A172 (cell line): ENCODE measurements at places on chromosomes 4 and X.

GRCh38 chr4:151887031-151887815 lies 126.4 kb upstream of the GATB start:
- peak; percentile 78 for DNase-seq

GRCh38 chr4:109976189-109976588 lies 63.5 kb downstream of the EGF start:
- DNase-seq = no peak

GRCh38 chr4:41213625-41214135 lies 662 bp downstream of the APBB2 start:
- DNase-seq = no peak

GRCh38 chr4:7649741-7650531 lies 215.2 kb upstream of the PSAPL1 start:
- peak; percentile 98 for DNase-seq

GRCh38 chrX:124641737-124642491 lies 295.6 kb downstream of the SH2D1A start:
- DNase-seq = no peak

- DNase-seq = no peak
Observed at GRCh38 chr4:140195806-140196205, 41.8 kb upstream of the MAML3 start.

DNA sequence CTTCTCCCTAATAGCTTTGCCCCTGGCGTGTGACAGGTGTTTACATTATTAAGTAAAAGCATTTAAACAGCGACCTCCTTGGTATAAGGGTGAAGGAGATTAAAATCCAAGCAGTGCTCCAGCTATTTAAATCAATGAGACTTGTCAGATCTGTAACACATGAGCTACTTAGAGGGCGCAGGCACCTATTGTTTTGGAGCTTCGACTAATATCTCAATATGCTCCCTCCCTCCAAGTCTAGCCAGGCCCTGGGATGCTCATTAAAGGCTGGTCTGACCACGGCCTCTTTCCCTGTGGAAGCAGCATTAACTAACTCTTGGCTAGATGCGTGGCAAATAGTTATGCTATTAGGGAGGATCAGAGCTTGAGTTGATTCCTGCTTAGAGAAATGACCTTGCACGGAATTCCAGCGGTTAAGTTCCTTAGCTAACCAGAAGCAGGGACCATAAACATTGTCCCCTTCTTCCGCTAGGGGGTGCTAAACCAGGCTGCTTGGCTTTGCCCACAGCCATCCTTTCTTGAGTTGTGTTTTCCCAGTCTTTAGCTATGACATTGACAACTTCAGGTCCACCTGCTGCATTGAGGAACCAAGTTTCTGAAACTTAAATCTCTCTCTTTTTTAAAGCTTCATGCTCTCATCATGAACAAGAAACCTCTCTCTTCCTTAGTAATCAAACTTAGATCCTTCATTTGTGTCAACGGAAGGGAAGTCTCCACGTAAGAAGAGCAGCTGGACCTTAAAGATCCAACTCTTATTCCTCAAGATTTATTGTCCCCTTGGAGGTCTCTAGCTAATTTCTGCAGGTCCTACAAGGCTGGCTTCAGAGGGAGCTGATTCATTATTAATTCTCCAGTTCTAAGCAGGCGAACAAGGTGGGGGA lies 80.7 kb upstream of the IGFBP7 start:
- peak; percentile 16 for DNase-seq

DNA sequence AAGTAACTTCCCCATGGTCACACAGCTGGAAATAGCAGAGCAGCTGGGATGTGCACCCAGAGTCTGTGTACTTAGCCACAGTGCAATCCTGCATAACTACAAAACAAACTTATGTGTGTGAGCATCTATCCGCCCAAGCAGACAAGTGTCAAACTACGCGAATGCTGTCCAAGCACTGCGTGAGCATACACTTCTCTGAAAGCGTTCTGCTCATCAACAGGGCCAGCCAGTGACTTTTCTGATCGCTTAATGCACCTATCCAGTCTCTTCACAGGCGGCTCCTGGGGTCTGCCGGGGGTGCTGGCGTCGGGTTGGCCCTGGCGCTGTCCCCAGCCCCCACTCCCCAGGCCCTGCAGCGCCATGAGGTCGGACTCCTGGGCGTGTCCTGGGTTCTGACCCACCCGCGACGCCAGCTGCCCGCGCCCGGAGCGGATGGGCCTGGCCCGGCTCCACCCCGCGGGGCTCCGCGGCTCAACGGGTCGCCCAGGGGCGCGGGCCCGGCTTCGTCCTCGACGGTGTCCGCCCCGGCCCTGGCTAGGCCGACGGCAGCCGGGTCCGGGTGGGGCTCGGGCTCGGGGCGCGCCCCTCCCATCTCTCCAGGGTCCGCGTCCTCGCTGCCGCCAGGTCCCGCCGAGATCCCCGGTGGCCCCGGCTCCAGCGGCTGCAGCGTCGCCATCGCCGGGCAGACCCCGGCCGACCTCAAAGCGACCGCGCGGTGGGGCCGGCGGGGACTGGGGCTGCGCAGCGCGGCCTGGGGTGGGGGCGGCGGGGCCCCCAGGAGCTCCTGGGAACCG lies 1.3 kb upstream of the ZNF141 start:
- no peak for DNase-seq

- DNase-seq = no peak
Observed at GRCh38 chr4:114866901-114867670, 246.3 kb downstream of the NDST4 start.

DNA sequence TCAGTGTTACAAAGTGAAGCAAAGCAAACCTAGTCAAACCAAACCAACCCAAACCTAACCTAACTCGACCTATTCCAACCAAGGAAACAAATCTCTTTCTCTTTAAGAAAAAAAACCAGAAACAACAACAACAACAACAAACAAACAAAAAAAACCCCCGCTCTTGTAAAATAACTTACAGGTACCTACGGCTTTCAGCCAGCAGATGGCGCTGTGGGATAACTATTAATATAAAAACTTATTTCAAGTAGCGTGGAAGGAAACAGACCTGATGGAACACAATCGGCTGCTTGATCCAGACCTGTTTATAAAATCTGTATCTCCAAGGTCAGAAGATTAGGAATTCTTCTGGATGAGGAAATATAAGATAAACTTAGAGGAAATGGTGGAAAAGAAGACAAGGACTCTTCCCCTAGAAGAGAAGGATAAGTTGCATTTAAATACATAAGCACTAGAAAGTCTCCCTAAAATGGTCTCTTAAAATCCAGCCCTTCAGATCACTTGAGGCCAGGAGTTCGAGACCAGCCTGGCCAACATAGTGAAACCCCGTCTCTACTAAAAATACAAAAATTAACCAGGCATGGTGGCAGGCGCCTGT lies 34.4 kb upstream of the CDKL5 start:
- DNase-seq = peak; percentile 51

DNA sequence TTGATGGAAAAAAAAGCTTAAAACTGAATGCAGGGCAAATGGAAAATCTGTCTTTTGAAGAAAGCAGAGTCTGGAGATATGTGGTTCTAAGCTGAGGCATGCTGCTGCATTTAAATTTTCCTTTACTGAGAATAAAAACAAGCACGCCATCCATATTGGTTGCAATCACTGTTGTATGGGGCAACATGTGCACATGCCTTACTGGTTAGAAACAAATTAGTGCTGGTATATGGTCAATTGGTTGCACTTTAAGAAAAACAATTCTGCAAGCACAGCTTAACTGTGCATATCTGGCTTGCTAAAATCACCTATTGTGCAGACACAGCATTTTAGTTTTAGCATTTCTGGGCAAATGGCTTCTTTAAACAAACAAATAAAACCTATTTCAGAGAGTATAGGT lies 239.1 kb downstream of the NDST4 start:
- no peak for DNase-seq

DNA sequence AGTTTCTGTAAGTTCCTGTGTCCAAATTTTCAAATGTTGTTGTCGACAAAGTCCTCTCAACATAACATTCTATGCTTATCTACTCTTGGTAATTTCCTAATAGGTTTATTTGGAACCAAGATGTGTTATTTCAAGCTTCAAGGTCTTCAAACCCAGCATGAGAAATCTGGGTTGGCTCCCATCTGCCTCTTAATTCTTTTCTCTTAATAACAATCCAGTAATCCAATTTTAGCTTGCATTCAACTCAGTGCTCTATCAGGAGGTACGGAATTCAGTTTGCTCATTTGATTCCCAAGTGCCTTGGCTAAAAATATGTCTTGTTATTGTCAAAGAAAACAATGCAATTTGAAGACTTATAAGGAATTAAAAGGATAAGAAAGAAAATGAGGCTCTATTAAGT lies 235.5 kb upstream of the MID1 start:
- DNase-seq = no peak

GRCh38 chr4:67483868-67484602 lies 61.3 kb downstream of the CENPC start:
- DNase-seq = peak; percentile 2

DNA sequence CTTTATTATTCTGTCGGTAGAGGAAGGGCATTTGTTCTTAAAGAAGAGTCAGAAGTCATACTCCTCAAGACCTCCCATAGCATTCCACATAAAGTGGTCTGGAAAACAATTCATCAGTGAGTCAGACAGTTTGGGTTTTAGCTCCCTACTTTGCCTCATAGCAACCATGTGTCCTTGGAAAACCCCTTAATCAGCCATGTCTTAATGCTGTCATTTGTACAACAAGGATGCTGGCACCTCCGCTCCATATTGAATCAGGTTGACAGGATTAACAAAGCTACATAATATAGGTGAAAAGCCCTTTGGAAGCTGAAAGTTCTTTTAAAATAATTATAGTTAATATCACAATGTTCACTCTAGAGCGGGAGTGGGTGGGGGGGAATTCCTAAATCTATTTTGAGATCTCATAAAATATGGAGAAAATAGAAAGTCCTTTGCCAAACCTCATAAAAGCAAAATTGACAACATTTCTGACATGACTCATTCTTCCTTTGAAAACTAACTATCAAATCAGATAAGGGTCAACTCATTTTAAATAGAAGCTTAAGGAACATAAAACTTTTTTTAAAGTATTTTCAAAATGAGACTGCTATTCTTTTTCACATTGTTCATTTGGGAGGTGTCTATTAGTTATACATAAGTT lies 37.3 kb upstream of the GUCY1A1 start:
- peak; percentile 75 for DNase-seq

GRCh38 chr4:110484767-110485166 lies 8.8 kb downstream of the ENPEP start:
- DNase-seq = peak; percentile 46

DNA sequence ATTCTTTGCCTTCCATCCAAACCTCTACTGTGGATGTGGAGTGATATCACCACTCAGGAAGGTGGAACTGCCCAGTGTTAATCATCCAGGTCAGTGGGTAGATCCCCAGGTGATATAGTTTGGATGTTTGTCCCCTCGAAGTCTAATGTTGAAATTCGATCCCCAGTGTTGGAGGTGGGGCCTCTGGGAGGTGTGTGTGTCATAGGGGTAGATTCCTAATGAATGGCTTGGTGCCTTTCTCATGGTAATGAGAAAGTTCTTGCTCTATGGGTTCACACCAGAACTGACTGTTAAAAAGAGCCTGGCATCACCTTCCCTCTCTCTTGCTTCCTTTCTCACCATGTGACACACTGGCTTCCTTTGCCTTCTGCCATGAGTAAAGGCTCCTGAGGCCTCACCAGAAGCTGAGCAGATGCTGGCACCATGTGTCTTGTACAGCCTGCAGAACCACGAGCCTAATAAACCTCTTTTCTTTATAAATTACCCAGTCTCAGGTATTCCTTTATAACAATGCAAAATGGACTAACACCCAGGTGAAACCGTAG lies 6.8 kb upstream of the SOWAHB start:
- no peak for DNase-seq

- peak; percentile 89 for DNase-seq
Observed at GRCh38 chr4:184417802-184418511, 56.4 kb downstream of the IRF2 start.

- no peak for DNase-seq
Observed at GRCh38 chr4:155735496-155735895, 23.3 kb upstream of the GUCY1B1 start.

DNA sequence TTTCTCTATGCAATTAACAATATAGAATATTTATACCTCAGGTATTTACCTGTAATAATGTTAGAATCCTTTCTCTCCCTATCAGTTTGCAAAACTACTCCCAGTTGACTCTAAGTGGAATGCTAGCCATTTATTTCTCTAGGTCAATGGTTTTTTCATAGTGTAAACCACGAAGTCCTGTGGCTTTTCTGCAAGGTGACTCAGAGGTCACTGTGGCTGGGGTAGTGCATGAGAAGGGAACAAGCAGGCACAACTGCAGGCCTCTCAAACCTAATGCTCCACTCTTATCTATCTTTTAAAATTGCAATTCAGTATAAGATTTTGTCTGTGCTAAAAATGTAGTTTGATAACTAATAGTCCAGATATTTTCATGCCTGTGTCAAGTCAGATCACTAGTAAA lies 159.4 kb downstream of the ANTXR2 start:
- DNase-seq = peak; percentile 14

- DNase-seq = no peak
Observed at GRCh38 chrX:47558436-47558835, 2.6 kb upstream of the ARAF start.

DNA sequence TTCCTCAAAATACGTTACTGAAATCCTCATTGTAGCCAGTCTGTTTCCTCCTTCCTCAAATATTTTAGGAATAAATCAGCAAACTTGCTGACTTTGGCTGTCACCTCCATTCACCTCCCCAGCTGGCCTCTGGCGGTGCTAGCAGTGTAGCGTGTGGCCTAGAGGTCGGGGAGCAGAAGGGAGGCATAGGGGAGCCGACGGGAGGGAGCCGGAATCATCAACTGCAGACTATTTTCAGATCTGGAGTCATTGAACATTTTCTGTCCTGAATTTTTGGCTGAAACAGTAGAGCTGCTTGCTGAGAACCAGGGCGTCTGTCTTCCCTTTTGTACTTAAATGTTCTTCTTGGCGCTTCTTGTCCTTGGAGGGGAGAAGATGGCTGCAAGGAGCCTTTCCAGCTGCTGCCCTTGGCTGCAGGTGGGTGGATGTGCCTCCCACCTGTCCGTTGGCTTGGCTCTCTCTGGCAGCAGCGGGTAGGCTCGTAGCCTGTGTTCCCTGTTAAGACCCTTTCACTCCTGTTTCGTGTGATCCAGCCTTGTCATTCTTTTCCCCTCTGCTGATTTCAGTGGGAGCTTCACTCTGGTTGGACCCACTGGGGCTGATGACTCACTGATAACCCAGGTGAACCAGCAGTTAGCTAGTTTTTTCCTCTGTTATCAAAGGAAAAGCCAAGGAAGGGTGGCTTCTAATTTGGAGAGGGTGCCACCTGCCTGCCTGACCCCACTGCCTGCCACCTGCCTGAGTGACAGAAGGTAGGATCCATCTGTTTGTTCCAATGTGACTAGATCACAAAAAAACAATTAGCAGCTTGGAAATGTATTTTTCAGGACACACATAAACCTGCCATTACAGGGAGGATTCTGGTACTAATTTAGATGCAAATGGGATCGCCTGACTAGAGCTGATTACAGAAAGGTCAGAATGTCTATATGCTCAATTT lies 135.9 kb downstream of the GATB start:
- DNase-seq = no peak

GRCh38 chr4:25513814-25514213 lies 136.8 kb downstream of the ANAPC4 start:
- no peak for DNase-seq
